Effector memory CD8-positive, alpha-beta T cell (primary cell): ENCODE measurements at places on chromosomes 1 and 21.

DNA sequence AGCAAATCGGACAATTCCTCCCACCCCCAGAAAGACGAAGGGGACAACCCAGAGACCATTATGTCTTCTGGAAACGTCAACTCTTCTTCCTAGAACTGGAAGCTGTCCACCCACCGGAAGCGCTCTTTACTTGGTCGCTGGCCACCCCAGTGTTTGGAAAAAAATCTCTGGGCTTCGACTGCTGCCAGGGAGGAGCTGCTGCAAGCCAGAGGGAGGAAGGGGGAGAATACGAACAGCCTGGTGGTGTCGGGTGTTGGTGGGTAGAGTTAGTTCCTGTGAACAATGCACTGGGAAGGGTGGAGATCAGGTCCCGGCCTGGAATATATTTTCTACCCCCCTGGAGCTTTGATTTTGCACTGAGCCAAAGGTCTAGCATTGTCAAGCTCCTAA, 3.2 kb downstream of the S1PR1 start:
- no peak for DNase-seq

- DNase-seq = peak; percentile 23
These were observed 75.4 kb downstream of the ABCA4 start for GRCh38 chr1:94045465-94046056.

GRCh38 chr1:88655685-88656299, 28.3 kb upstream of the PKN2 start:
- DNase-seq = no peak

DNA sequence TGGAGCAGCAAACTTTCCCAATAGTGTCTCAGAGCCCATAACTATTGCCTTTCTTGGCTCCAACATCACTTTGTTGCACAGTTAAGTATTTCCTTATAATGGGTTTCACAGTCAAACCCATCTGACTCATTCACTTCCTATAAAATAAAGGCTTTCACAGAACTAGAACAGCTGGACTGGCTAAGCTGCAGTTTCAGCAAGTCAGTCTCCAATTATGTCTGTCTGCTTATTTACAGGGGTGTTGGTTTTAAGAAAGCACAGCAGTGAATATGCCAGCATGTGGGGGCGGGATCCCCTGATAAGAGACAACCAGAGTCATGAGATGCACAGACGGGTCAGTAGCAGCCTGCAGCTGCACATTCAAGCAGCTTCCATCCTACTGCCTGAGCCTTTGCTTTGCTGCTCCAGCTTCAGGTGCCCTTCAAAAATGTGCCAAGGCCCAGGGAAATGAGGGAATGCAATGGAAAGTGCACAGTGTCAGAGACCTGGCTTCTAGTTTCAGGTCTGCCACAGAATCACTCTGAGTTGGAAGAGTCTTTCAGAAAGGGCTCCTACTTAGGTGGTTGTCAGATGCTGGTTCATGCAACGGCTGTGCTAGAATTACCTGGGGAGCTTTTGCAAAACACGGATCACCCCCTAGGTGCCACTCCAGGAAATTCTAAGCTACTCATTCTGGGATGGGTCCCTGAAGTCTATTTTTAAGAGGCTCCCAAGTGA, 24.8 kb downstream of the RNF19B start:
- no peak for DNase-seq

GRCh38 chr1:160711602-160712311, at the start of gene CD48:
TSS of gene CD48 (minus strand) at chr1:160711822. CDS start at chr1:160711763, 59 bp downstream.
- peak; percentile 35 for DNase-seq

GRCh38 chr1:11311816-11312755, 39.1 kb downstream of the UBIAD1 start:
- no peak for DNase-seq

GRCh38 chr1:17393230-17393629, 21.2 kb downstream of the PADI6 start:
- DNase-seq = no peak

- peak; percentile 62 for DNase-seq
These were observed 191.8 kb upstream of the SAMSN1 start for GRCh38 chr21:14737922-14738321.
